ENCODE measurements at places on chromosomes 1 and 21.
A peak's percentile ranks its signal among the peaks of the same experiment; 100 is the strongest.

DNA sequence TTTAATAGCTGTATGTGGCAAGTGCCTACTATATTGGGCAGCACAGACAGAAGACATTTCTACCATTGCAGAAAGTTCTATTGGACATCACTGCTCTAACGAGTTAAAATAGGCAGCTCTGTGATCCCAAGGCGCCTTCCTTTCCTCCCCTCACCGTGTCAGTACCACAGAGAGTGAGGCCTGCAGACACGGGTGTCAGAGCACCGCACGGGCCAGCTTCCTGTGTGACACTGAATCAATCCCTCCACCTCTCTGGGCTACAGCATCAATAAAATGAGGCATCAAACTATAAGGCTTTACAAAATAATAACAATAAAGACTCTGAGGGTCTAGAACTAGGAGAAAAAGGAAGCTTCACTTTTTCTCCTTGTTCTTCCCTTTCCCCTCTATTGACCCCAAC is 246.7 kb downstream of the FOXD2 start:
- no peak for DNase-seq

- DNase-seq: no peak
Measured at GRCh38 chr1:182332261-182333060, 59.1 kb downstream of the GLUL start.

GRCh38 chr21:42091899-42092508 is 20.9 kb downstream of the UMODL1 start:
- no peak for DNase-seq

GRCh38 chr1:156114919-156115513 is 505 bp downstream of the LMNA start:
- no peak for DNase-seq

GRCh38 chr21:41816583-41817165 is 49.8 kb upstream of the RIPK4 start:
- DNase-seq: peak; percentile 15

DNA sequence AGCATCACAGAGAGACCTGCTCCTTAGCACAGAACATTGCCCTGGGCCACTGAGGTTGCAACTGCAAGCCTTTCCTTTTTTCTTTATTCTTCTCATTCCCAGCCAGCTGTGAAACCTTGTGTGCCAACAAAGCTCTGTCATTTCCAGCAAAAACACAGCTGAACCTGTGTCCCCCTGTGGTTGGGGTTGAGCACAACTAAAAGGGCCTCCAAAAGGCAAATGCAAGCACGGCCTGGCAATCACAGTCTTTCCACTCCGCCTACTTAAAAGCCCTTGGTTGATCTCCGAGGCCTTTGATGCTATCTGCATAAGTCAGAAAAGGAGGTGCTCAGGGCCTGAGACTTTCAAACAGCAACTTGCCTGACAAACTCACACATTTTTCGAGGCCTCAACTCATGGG is 32.7 kb downstream of the SUSD4 start:
- DNase-seq: no peak

- DNase-seq: no peak
Measured at GRCh38 chr1:77026135-77026534, 158.9 kb downstream of the ST6GALNAC5 start.

DNA sequence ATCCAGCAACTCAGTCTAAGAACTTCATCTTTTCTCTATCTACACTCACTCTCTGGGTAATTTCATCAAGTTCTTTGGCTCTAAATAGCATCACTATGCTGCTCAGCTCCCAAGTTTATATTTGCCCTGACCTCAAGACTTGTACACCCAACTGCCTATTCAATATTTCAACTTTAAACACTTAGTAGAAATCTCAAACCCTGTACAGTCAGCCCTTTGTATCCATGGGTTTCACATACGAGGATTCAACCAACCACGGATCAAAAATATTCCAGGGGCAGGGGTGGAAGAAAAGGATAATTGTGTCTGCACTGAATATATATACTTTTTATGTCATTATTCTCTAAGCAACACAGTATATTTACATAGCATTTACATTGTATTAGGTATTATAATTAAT is 13.9 kb downstream of the ASH1L start:
- DNase-seq: no peak

DNA sequence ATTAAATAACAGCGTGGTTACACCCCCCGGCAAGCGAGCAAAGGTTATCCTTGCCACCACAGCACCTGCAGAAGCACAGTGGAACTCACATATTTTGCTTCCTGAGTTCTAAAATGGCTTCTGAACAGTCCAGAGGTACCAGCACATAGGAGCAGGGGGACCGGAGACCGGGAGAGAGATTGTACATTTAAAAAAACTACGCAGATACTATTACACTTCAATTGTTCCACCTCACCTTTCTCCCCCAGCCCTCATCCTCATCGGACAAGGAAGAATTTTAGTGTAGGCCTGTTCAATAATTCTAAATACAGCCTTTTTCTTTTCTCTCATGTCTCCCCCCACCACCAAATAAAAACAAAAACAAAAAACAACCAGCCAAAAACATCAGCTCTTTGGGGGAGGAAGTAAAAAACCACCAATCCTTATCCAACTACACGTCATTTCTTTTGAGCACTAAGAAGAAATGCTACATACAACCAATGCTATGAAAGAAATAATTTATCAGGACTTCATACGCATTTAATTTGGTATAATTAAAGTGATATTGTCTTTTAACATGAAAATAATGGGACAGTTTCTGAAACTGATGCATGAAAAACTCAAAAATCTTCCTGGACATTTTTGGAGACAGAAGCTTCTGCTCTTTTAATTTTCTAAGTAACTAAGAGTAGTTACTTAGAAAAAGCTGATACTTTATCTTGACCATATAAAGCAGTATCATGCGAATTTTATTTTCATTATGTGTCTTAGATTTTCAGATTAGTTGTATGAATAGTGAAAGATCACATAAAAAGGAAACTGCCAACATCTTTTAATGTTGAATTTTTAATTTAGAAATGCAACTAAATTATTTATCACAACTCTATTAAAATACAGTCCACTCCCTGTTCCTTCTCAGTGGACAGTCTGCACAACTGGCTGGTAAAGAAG is 9.1 kb downstream of the CDKN2C start:
- peak; percentile 47 for DNase-seq

DNA sequence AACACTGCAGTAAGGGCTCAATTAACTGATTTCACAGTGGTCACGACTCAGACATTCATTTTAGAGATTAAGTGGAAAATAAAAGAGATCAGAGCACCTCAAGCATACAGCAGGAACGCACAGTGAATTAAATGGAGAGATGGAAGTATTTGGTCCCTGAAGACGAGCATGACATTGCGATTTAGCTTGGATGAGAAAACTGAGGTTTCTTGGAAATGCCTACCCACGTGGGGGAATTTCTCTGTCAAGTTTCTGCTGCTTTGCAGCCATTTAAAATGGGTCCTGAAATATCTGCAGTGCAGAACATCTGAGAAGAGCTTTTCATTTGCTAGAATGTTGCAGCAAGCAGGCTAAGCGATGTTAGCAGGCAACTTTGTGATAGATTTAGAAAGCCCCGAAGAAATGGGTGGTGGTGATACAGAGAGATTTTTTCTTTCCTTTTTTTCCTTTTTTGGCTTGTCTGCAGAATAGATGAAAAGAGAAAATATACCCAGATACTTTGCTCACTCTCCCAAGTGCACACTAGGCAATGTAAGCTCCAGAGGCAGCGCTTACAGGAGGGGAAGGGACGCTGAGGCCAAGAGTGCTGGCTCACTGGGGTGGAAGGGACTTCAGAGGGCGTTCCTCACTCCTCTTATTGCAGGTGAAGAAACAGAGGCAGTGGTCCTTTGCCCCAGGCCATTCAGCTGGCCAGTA is 258.0 kb downstream of the KCNJ6 start:
- no peak for DNase-seq

DNA sequence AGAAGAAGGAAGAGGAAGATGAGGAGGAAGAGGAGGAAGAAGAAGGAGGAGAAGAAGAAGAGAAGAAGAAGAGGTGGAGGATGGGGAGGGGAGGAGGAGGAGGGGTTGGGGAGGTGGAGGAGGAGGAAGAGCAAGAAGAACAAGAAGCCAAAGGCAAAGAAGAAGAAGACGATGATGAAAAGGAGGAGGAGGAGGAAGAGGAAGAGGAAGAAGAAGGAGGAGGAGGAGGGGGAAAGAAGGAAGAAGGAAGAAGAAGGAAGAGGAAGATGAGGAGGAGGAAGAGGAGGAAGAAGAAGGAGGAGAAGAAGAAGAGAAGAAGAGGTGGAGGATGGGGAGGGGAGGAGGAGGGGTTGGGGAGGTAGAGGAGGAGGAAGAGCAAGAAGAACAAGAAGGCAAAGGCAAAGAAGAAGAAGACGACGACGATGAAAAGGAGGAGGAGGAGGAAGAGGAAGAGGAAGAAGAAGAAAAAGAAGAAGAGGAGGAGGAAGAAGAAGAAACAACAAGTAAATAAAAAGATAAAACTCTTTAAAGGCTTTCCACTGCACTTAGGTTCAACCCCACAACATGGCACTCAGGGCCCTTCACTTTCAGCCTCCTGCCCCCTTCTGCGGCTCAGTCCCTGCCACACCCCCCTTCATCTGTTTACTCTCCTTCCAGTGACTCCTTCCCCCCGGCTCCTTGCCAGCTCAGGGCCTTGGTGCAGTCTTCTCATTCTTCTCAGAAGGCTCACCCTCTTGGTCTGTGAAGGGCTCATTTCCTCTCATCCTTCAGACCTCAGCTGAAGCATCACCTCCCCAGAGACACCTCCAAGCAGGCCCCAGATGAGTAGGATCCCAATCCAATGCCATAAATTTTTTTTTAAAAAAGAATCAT is 114.0 kb downstream of the KCNN3 start:
- DNase-seq: no peak

- DNase-seq: no peak
Measured at GRCh38 chr1:202952818-202953217, 5.3 kb downstream of the ADIPOR1 start.

DNA sequence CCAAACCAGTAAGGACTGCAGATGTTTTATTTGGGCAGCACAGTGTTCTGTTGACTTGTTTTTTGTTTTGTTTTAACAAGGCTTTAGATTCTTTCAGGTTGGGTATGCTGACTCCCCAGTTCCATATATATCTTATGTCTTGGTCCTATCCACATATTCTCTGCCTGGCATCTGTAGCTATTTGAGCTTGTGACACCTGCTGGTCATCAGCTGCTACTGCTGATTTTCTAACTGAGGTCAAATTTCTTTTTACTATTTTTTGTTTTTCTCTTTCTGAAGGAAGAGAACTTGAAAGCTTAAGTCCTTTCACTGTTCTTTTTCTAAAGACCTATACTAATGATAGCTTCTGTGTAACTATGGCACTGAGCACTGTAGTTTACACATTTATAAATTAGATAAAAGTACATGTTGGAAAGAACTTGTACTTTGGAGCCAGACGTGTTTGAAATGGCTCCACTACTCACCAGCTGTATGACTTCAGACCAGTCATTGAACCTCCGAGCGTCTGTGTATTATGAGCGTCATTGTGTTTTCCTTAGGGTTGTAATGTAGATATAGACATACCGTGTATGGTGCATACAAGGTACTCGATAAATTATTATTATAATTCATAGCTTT is 109.4 kb downstream of the NRDC start:
- DNase-seq: peak; percentile 28

DNA sequence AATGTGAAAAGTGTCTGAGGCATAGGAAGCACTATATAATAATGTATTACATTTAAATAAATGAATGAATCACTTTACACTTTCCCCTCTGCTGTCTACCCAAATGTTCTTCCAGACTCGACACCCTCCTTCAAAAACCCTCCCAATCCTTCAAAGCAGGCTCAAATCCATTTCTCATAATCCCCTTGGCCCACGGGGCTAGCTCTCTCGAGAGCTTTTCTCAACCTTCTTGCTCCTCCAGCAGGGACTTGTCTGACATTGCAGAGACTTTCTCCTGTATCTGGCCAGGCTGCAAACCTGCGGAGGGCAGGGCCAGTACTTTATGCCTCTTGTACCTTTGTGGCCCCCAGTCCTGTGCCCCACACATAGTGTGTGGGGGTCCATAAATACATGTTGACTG is 14.1 kb upstream of the CNTN2 start:
- DNase-seq: no peak

DNA sequence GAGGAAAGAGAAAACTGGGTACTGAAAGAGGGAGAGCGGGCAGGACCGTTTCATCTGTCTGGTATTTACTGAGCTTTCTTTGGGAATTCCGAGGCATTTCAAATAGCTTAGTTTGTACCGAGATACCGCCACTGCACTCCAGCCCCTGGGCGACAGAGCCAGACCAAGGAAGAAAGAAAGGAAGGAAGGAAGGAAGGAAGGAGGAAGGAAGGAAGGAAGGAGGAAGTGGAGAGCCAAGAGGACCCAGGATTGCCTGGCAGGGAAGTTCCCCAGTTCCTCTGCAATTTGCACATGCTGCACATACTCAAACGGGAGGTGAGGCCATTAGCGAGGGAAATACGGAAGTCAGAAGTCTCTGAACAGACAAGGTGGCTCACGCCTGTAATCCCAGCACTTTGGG is 961 bp upstream of the FUCA1 start:
- no peak for DNase-seq

GRCh38 chr1:69258842-69259241 is 308.9 kb upstream of the LRRC7 start:
- peak; percentile 30 for DNase-seq

- DNase-seq: no peak
Measured at GRCh38 chr1:80827666-80828065, 973.1 kb upstream of the ADGRL2 start.

GRCh38 chr1:116150368-116150767 is 39.2 kb downstream of the MAB21L3 start:
- no peak for DNase-seq

GRCh38 chr21:43752758-43753438 is 23.2 kb downstream of the CSTB start:
- DNase-seq: no peak

All from DMS153 (cell line).